ENCODE measurements at places on chromosomes 11 and 22.

- no peak for DNase-seq
These were observed 6.1 kb downstream of the OR6M1 start for GRCh38 chr11:123800036-123800435.

- no peak for DNase-seq
These were observed 34.1 kb upstream of the GRAMD4 start for GRCh38 chr22:46586123-46586519.

DNA sequence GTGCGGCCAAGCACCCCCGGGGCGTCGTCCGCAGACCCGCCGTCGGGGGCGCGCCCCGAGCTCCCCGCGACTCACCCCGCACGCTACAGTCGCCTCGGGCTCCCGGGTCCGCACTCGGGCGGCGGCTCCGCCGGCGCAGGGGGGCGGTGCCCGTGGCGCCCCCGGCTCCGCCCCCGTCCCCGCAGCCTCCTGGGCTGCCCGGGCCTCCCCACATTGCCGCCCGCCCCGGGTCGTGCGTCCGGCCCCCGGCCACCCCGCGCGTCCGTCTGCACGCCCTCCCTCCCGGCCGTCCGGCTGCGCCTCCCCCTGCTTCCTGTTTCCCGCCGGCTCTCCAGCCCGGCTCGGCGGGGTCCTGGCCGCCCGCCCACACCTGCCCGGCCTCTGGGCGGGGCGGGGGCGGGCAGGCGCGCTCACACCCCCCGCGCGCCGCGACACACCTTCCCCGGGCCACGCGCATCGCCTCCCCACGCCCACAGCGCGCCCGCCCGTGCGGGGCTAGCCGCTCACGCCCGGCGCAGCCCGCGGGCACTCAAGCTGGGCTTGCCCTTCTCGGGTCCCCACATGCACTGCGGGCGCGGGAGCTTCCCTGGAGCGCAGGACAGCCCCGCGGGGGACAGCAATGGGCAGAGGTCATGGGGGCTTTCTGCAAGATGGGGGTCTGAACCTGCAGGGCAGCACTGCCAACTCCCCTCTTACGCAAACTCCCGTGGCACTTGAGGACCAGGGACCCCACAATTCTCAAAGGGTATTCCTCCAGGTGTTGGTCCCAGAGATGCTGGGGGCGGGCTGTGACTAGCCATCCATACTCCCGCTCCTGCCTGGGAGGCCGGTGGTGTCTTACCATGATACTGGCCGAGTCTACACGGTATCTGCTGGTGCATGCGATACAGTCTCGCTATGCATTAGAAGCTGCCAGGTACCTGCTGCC, at the start of gene CARD10:
TSS of gene CARD10 (minus strand) at position 148 of the 928 bp plus-strand sequence. CDS start 215 bp downstream, outside the sequence.
- no peak for DNase-seq

DNA sequence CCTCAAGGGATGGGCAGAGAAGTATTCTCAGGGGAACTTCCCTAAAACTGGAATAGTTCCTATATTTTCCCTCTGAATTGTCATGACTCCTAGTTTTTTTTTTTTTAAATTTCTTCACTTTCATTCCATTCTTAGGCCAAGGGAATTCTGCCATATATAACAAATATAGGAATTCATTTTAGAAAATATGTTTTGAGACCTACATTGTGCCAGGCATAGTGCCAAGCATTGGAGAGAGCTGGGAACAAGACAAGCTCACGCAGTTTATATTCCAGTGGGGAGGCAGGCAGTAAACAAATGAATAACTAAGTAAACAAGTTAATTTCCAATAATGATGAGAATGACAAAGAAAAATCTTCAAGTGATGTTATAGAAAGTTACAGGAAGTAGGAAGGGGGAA, 2.6 kb upstream of the NPTXR start:
- DNase-seq = no peak

GRCh38 chr11:45843158-45843924, 3.9 kb upstream of the CRY2 start:
- DNase-seq = peak; percentile 87

GRCh38 chr11:44766972-44767278, 40.2 kb downstream of the TSPAN18 start:
- DNase-seq = no peak

GRCh38 chr11:5597953-5598352, 1.5 kb downstream of the TRIM6 start:
- no peak for DNase-seq

GRCh38 chr11:57244911-57245310, 7.9 kb upstream of the APLNR start:
- no peak for DNase-seq
